H54 (cell line): ENCODE measurements at places on chromosomes 13 and 19.

DNA sequence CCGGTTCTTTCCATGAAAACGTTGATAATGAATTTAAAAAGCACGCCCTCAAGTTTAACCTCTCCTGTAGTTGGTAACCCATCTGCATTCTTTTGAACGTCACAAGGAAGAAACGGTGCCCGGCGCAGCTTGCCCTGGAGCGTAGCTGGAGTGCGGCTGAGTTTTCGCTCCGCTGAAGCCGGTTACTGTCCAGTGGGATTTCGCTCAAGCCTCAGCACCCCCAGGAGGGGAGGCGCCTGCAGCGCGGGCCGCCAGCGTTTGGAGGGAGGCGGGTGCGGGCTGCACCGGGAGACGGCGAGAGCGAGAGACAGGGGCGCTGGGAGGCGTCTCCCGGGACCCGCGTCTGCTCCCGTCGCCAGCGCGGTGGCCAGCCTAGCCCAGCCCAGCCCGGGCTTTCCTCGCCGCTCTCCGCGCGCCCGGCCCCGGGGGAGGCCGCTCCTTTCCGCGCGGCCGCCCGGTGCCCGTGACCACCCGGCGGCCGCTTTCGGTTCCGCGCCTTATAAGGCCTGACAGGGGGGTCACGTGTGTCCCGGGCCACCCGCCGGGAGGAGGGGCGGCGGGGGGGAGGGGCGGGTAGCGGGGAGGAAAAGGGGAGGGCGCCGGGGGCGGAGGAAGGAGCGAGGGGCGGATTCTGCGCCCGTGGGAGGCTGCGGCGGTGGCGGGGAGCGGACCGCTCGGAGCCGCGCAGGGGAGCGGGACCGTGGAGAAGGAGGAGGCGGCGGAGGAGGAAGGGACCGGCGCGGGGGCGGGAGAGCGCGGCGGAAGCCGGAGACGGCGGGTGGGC is 8.3 kb upstream of the DGKH start:
- peak; percentile 65 for DNase-seq

DNA sequence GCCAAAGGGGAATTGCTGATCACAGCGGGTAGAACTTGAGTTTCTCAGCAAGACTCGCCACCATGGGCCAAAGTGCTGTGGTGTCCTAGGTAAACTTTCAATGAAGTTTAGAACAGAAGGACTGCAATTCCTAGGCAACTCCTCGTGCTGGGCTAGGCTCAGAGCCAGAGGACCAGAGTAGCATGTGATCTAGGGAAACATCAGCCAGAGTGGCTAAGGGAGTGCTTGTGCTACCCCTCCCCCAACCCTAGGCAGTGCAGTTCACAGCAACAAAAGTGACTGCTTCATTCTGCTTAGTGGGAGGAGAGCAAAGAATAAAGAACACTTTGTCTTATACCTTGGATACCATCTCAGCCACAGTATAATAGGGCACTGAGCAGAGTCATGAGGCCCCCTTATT is 1658.6 kb upstream of the MIR17HG start:
- DNase-seq, result no peak

DNA sequence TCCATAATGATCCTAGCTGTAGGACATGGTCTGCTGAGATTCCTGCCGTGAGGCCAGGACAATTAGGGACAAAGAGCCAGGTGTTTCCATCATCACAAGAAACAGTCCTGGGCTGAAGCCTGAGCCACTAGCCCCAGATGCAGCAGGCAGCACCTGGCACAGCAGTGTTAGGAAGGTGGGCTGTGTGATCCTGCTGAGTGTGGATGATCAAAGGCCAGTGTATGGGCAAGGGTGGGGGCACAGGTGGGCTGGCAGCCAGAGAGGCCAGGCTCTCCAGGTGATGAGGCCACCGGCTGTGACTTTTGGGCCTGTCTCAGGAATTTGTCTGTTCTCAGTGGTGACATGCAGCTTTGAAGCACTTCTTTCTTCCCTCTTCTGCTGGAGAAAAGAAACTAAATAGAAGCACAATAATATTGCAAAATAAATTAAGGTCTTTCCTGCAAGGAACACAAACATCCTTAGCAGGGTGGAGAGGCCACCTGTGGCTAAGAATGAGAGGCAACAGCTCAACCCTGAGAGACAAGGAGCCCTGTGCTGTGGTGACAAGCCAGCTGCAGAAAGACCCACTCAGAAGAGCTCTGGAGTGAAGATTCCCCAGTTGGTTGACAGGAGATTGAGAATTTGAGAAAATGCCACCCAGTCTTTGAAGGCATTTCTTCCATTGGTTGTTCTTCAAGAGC is 127.6 kb downstream of the KATNAL1 start:
- DNase-seq, result no peak

DNA sequence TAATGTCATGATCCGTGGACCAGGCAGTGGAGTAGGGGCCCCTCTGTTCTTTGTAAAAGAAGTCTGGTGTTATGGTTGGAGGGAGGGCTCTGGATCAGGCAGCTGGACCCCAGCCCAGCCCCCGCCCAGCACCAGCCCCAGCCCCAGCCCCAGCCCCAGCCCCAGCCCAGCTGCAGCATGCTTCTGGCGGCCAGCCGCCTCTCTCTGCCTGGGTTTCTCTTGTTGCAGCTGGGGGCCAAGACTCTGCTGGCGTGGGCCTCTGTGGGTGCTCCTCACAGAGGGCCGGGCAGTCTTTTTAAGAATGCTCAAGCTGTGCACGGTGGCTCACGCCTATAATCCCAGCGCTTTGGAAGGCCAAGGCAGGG is 17.9 kb downstream of the DOT1L start:
- no peak for DNase-seq

- no peak for DNase-seq
Observed at GRCh38 chr19:35246466-35247092, 2.2 kb upstream of the LSR start.
